ENCODE measurements at places on chromosomes 13 and 19.

- no peak for DNase-seq
These were observed 3.1 kb downstream of the CD320 start for GRCh38 chr19:8304841-8305621.

DNA sequence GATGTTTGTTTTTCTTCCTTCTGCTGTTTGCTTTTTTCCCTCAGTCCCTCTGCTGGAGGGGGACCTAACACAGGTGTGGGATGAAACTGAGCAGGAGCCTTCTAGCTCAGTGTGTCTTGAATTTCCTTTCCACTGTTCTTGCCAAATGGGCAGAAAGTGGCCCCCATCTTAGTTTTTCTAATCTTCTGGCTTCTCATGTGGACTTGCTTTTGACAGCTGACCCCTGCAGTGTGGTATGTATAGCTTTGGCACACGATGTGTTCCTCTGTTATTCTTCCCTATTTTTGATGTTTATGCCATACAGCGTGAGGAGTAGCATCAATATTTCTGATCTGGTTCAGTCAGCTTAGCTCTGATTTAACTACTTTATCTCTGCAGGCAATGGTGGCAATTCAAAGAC is 8.3 kb downstream of the LRCH1 start:
- DNase-seq = no peak

DNA sequence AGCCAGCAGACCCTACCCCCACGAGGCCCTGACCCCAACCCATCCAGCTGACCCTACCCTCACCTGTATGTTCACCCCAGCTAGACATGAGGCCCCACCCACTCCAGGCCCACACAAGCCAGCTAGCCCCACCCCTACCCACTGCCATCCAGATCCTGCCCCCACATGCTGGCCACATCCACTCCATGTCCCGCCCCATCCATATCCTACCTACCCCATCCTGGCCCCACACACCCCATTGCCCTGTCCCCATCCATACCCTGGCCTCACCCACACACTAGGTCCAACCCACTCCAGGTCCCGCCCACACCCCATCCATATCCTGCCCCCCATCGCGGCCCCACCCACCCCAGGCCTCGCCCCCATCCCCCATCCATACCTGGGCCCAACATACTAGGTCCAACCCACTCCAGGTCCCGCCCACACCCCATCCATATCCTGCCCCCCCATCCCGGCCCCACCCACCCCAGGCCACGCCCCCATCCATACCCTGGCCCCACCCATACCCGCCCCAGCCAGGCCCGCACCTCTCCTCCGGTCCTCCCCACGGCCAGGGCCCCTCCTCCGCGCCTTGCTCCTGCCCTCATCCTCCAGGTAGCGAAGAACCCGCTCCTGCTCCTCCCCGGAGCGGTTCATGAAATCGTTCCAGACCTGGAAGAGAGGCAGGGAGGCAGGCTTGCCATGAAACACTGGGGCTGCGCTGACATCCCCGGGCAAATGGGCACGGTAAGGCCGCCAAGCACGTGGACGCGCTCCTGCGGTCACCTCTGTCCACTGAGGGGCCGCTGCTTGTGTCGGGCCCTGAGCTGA is 7.2 kb downstream of the RNU6-9 start:
- no peak for DNase-seq

DNA sequence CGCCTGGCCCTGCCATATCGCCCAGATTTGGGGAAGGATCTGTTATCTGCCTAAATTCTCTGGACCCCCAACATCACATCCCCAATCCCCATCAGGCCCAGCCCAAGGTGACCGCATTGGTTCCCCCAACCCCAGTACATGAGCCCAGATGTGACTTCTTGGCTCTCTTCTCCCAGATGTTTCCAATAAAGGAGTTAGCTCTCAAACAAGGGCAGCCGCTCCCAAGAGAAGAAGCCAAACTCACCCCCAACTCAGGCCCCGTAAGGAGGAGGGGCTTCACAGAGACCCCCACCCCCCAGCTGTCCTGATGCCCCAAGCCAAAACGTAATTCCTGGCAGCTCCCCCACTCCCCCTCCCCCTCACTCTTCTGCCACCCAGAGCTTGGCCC is 6.9 kb downstream of the FBN3 start:
- DNase-seq = no peak

DNA sequence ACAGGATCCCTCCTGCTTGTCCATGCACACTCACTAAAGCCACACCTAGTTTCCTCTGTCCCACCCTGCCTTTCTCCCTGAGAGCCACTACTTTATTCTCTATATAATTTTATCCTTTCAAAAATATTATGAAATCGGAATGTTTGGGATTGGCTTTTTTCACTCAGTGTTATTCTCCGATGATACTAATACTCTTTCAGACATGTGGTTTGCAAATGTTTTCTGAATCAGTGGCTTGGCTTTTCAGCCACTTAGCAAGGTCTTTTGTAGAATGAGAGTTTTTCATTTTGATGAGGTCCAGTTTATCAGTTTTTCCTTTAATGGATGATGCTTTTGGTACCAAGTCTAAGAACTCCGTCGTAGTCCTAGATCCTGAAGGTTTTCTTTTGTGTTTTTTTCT is 11.6 kb downstream of the SPATA13 start:
- peak; percentile 28 for DNase-seq

DNA sequence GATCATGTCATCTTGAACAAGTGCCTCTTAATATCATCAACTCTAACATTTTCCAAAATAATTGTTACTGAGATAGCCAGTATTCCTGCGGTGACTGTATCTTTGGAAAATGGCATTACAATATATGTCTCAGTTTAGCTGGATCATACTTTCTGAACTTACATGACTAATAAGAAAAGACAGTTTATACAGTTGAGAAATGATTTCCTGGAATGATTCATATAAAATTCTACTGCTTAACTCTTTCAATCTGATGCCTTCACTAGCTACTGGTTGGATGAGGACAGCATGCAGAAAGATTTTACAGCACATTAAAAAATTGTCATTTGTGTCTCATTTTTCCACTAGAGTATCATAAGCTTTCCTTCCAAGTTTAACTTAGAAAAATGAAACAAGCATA is 302.1 kb downstream of the PCDH17 start:
- DNase-seq = no peak

DNA sequence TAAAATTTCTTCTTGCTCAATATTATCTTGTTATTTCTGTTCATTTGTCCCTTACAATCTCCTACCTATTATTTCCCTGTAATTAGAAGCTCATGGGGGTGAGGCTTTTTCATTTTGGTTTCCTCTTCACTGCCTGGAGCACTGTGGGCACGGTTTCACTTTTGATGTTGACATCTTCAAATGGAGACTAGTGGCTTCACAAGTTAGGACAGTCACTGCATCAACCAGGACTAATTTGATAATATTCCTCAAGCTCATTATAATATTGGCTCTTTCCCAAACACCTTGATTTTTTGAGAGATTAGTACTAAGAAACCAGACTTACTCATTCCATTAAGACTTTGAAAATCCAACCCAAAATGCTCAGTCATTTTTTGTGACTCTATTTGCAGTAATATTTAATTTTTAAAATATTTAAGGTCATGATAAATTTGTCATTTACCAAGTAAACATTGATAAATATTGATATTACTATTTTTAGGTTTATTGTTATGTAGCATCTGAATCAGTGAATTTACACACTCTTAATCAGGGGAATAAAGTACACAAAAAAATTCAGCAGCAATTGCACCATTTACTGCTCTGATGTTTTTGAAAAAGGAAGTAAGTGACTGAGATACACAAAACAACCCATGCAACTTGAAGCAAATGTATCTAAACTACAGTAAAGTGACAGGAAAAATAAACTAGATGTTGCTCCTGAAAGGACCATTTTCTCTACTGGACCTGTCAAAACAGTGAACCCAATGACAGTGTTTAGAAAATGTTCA is 28.8 kb upstream of the RCBTB2 start:
- no peak for DNase-seq

GRCh38 chr19:5672708-5673459 is 7.4 kb downstream of the MICOS13 start:
- DNase-seq = no peak

GRCh38 chr19:45059258-45059965 is 16.9 kb downstream of the ZNF296 start:
- peak; percentile 49 for DNase-seq

- DNase-seq = peak; percentile 84
These were observed at the start of gene NUDT19 for GRCh38 chr19:32691291-32691951. NUDT19 (plus strand) TSS chr19:32691821; CDS start chr19:32691961, 140 bp downstream.

Measured in fibroblast of gingiva (primary cell).